ENCODE measurements at places on chromosomes 12 and 14.

GRCh38 chr14:23259426-23259825 is 21.7 kb downstream of the RNF212B start:
- no peaks in the 10 kb centered on the region for H3K36me3 ChIP-seq
- H3K4me3 ChIP-seq, result no peak overlapping the region
- no peak for DNase-seq
- no peaks in the 10 kb centered on the region for H3K27me3 ChIP-seq
- no peaks in the 10 kb centered on the region for H3K4me1 ChIP-seq

DNA sequence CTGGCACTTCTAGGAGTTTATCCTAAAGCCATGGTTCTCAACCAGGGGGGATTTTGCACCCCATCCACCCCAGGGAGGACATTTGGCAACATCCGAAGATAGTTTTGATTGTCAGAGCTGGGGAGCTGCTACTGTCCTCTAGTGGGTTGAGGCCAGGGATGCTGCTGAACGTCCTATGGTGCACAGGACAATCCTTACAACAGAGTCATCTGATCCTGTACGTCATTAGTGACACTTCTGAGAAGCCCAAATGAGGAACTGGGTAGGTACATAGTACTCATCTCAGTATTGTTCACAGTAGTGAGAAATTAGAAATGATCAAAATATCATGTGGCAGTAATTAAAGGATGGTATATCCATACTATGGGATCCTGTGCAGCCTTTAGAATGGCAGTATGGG is 185.1 kb downstream of the CHST11 start:
- H3K36me3 ChIP-seq, result no peaks in the 10 kb centered on the region
- peaks cover 6% of the 10 kb centered on the region for H3K4me1 ChIP-seq
- no peak overlapping the region for H3K4me3 ChIP-seq

DNA sequence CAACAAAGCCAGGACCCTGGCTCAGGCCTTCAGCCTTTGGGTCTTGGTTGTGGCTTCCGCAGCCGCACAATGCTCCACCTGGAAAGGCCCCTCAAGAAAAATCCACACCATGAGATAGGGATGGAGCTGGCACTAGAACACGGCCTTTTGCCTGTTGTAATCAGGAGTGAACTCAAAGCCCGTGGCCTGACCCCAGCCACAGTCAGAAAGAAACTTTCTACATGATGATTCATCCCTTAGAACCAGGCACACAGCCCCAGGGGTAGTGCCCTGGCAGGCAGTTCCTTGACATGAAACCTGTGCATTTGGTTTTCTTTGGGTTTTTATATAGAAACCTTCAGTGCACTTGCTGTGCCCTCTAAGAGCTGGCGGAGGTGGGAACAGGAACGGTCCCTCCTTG is 5.1 kb downstream of the CLMN start:
- peak overlapping the region; percentile 86 for H3K27ac ChIP-seq
- peak overlapping the region; percentile 37 for H3K4me3 ChIP-seq
- peaks cover 11% of the 10 kb centered on the region for H3K36me3 ChIP-seq
- peaks cover 94% of the 10 kb centered on the region for H3K4me1 ChIP-seq
- DNase-seq, result peak; percentile 66
- no peaks in the 10 kb centered on the region for H3K27me3 ChIP-seq

- no peaks in the 10 kb centered on the region for H3K27me3 ChIP-seq
- no peak overlapping the region for H3K27ac ChIP-seq
- H3K4me1 ChIP-seq, result peaks cover 11% of the 10 kb centered on the region
- no peak overlapping the region for H3K4me3 ChIP-seq
Measured at GRCh38 chr14:60618241-60618640, 31.0 kb downstream of the SIX1 start.

DNA sequence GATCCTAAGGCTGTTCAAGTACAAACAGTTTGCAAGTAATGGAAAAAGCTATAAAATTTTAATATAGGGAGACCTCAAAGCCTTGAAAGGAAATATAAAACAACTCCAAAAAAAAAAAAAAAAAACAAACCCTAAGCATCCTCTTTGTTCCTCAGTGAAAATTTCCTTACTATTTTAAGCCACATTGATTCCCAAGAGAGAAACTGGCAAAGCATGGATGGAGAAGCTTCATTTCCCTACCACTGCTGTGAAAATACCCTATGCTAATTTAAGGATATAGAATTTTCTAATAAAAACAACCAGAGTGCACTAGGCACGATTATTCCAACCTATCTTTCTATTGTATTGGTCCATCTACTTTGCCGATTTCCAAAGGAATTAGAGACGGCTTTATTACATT is 283.1 kb downstream of the CACNA1C start:
- no peaks in the 10 kb centered on the region for H3K27me3 ChIP-seq
- H3K4me3 ChIP-seq, result no peak overlapping the region
- no peaks in the 10 kb centered on the region for H3K4me1 ChIP-seq
- no peaks in the 10 kb centered on the region for H3K36me3 ChIP-seq
- no peak for DNase-seq

- no peak overlapping the region for H3K4me3 ChIP-seq
- H3K27me3 ChIP-seq, result no peaks in the 10 kb centered on the region
- DNase-seq, result no peak
Measured at GRCh38 chr12:111093428-111094142, 173.2 kb upstream of the MYL2 start.

DNA sequence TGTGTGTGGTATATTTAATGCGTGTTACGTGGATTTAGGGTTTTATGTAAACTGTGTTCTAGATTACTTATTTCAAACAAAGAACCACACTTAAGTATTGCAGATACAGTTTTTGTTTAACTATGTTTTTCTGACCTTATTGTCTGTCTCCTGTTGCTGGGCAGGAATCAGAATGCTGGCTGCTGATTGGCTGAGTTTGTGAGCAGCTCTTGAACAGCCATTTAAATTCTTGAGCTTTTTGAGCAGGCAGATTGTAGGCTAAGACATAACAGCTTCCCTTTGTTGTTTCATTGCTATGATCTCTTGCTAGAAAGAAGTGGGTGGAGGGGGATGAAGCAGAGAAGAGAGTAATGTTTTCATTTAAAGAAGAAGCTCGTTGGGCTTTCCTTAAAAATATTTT is 52.2 kb downstream of the ATF7IP start:
- peak; percentile 87 for DNase-seq
- H3K27me3 ChIP-seq, result no peaks in the 10 kb centered on the region
- H3K4me3 ChIP-seq, result no peak overlapping the region
- H3K36me3 ChIP-seq, result peaks cover 23% of the 10 kb centered on the region
- peak overlapping the region; percentile 17 for H3K27ac ChIP-seq
- H3K4me1 ChIP-seq, result peaks cover 23% of the 10 kb centered on the region

Data from Karpas-422 (cell line).